ENCODE measurements at places on chromosomes 1 and 21. TPM values are rescaled to one million over a fixed set of nuclear protein-coding genes. Genes with fewer than 3 reads are reported as not detected.

PIGV gene
- 11.2 TPM for total RNA-seq

HSPA13 gene
- total RNA-seq, result 41.1 TPM

DNA sequence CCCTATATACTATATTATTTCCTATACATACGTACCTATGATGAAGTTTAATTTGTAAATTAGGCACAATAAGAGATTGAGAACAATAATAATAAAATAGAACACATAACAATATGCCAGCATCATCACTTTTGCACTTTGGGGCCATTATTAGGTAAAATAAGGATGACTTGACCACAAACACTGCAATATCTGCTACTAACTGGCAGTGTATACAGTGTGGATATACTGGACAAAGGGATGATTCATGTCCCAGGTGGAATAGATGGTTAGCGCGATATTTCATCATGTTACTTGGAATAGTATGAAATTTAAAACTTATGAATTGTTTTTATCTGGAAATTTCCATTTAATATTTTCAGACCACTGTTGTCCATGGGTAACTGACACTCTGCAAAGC, 35.4 kb upstream of the TXLNA start:
- H3K4me1 ChIP-seq, result peaks cover 47% of the 10 kb centered on the region
- H3K36me3 ChIP-seq, result peaks cover 16% of the 10 kb centered on the region
- no peaks in the 10 kb centered on the region for H3K27me3 ChIP-seq
- DNase-seq, result no peak
- H3K4me3 ChIP-seq, result no peak overlapping the region

- DNase-seq, result no peak
- H3K4me1 ChIP-seq, result peaks cover 30% of the 10 kb centered on the region
- no peak overlapping the region for H3K4me3 ChIP-seq
- H3K27me3 ChIP-seq, result no peaks in the 10 kb centered on the region
- peaks cover 19% of the 10 kb centered on the region for H3K36me3 ChIP-seq
Measured at GRCh38 chr1:235239851-235240250, 78.8 kb upstream of the RBM34 start.

DNA sequence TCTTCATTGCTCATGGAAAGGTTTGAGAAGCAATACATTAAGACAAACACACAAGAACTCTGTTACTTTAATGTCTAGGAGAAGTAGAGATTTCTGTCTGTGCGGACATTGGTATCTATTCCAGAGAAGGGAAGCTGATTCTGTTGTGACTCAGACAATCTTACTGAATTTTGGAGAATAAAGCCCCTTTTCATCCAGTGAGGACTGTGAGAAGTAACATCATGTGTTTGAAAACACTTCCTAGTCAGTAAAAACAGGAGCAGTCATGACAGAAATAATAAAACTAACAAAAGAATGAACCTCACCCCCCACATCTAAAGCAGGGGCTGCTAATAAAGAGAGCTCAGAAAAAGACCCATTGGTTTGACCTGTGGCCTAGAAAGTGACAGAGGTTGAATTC, 46.6 kb downstream of the NEK7 start:
- peaks cover 65% of the 10 kb centered on the region for H3K4me1 ChIP-seq
- no peak overlapping the region for H3K27ac ChIP-seq
- H3K27me3 ChIP-seq, result no peaks in the 10 kb centered on the region
- H3K36me3 ChIP-seq, result peaks cover 1% of the 10 kb centered on the region

DNA sequence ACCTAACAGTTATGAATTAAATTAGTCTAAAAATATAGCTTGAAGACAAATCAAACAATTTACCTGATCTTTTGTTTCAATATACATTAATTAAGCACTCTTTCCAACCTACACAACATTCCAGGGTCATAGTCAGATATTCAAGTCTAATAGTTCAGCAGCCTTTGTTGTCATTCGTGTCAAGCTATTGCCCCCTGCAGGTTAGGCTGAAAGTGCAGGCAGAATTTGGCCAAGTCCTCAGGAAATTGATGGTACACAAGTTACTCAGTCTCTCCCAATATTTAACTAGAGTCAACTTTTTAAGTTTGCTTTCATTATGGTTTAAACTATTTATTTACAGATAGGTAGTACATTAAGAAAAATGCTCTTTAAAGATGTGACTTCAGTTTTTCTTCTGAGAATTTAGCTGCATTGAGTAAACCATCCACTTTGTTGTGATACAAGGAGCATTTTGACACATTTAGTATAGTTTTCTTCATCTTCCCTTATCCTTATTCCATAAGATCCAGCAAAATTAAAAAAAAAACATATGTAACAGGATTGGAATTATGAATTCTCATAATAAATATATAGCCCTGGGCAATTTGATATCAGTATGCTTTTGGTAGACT, 130.3 kb upstream of the DPYD start:
- H3K27me3 ChIP-seq, result peaks cover 55% of the 10 kb centered on the region
- no peaks in the 10 kb centered on the region for H3K36me3 ChIP-seq
- peaks cover 27% of the 10 kb centered on the region for H3K4me1 ChIP-seq
- DNase-seq, result peak; percentile 85
- no peak overlapping the region for H3K4me3 ChIP-seq

GRCh38 chr1:114892194-114892918, 37.7 kb downstream of the SYCP1 start:
- no peaks in the 10 kb centered on the region for H3K4me1 ChIP-seq
- H3K27me3 ChIP-seq, result peaks cover 16% of the 10 kb centered on the region
- no peak overlapping the region for H3K4me3 ChIP-seq
- DNase-seq, result no peak

DNA sequence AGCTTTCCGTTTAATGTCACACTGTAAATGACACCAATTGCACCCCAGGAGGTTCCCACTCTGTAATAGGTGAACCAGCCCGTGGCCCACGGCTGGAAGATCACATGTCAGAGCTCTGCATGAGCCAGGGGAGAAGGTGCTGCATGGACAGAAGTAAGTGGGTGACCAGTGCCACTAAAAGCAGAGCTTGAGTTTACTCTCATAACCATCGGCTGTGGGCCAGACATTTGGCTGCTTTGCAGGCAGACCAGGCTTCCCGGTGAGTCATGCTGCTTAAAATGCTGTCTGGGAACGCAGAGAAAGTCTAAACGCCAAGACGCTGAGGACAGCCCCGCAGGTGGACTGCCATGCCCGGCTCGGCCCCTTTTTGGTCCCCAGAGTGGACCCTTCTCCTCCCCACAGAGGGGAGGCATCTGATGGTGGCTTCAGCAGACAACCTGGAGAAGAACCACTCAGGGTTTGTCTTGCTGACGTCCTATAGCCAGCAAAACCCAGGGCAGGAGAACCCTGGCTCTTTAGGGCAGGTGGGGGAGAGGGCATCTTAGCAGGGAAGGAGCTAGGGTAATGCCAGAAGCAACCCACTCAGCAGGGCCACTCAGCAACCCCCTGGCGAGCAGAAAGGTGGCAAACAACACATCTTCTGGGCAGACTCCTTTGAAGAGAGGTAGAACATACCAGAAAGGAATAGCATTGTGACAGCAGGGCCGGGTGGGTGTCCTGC, 7.3 kb downstream of the KIAA2013 start:
- no peak overlapping the region for H3K4me3 ChIP-seq
- H3K36me3 ChIP-seq, result peaks cover 15% of the 10 kb centered on the region
- no peaks in the 10 kb centered on the region for H3K27me3 ChIP-seq
- DNase-seq, result no peak
- H3K27ac ChIP-seq, result no peak overlapping the region

DNA sequence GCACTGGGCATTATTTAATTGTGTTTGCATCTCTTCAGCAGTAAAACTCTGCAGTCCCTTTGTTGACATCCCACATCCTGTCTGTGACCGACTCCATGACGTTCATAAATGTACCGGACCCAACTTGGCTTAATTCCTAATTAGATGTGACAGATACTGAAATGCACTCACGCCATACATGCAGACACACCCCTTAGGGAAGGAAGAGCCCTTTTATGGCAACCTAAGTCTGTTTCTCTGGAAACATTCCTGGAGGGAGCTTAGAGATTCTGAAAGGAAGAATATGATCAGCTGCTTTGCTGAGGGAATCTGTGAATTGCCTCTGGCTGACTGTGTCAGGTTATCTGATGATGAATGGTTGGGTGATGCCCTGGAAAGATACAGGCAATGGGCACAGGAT, 33.4 kb downstream of the ADAMTS5 start:
- H3K36me3 ChIP-seq, result no peaks in the 10 kb centered on the region
- H3K4me3 ChIP-seq, result no peak overlapping the region
- H3K27me3 ChIP-seq, result no peaks in the 10 kb centered on the region
- H3K27ac ChIP-seq, result no peak overlapping the region

GRCh38 chr21:26565111-26565510, 8.0 kb downstream of the CYYR1 start:
- H3K27ac ChIP-seq, result no peak overlapping the region
- no peaks in the 10 kb centered on the region for H3K4me1 ChIP-seq
- no peaks in the 10 kb centered on the region for H3K36me3 ChIP-seq
- no peak overlapping the region for H3K4me3 ChIP-seq
- H3K27me3 ChIP-seq, result peaks cover 21% of the 10 kb centered on the region
- DNase-seq, result no peak

DNA sequence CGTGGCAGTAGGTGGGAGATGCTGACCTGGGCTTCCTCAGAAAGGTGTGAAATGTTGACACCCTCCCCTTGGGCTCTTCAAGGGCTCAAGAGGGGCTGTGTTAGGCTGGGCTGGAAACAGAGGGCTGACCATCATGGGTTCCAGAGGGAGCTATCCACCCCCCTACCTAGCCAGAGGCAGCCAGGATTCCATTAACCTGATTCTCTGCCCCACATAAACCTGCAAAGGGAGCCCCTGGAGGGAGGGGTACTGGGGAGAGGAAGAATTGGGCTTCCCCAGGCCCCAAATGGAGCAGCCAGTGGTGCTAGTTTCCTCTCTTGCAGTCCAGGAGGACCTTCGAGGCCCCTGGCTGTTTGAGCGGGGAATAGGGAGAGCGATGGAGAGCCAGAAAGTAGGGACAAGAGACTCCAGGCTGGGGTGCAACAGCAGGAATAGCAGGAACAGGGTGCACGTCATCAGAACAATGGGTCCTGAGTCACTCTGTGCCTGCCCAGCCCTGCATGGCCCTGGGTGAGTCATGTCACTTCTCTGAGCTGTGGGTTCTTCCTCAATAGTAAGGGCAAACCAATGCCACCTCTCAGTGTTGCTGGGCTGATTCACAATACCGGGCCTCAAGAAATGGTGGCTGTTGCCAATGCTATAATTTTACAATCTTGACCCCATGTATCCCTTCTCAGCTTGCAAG, 121.2 kb downstream of the EPHB2 start:
- H3K27ac ChIP-seq, result no peak overlapping the region
- H3K4me3 ChIP-seq, result no peak overlapping the region
- H3K36me3 ChIP-seq, result no peaks in the 10 kb centered on the region
- H3K4me1 ChIP-seq, result no peaks in the 10 kb centered on the region
- peaks cover 4% of the 10 kb centered on the region for H3K27me3 ChIP-seq

- DNase-seq, result no peak
- no peaks in the 10 kb centered on the region for H3K4me1 ChIP-seq
- no peak overlapping the region for H3K4me3 ChIP-seq
- peaks cover 3% of the 10 kb centered on the region for H3K27me3 ChIP-seq
- no peak overlapping the region for H3K27ac ChIP-seq
Measured at GRCh38 chr1:84795966-84796600, 96.9 kb downstream of the LPAR3 start.

DNA sequence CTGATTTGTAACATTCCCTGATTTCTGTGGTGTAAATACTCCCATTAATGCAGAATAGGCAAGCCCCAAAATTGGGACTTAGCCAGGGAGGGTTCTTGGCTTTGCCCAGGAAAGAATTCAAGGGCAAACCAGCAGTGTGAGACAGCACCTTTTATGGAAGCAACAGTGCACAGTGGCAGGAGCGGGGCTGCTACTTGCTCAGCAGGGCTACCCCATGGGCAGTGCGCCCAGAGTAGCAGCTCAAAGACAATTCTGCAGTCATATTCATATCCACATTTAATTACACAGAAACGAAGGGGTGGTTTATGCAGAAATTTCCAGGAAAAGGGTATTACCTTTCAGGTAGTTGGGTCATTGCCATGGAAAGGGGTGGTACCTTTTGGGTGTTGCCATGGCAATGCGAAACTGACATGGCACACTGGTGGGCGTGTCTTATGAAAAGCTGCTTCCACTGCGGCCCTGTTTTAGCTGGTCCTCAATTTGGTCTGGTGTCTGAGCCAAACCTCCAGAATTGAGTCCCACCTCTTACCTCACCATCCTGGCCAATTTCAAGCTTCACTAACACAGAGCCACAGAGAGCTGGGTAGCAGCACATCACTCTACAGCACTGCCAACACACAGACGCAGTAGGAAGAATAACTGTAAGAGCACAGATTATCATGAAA, 35.9 kb downstream of the FHAD1 start:
- H3K27me3 ChIP-seq, result peaks cover 2% of the 10 kb centered on the region
- no peak for DNase-seq
- no peaks in the 10 kb centered on the region for H3K4me1 ChIP-seq

- H3K4me3 ChIP-seq, result no peak overlapping the region
- DNase-seq, result no peak
- no peak overlapping the region for H3K27ac ChIP-seq
Measured at GRCh38 chr1:212125654-212126053, 90.1 kb downstream of the DTL start.

Data from activated naive CD4-positive, alpha-beta T cell treated with anti-CD3 and anti-CD28 coated beads for 36 hours (primary cell).